ENCODE measurements at places on chromosomes 6 and 20.

DNA sequence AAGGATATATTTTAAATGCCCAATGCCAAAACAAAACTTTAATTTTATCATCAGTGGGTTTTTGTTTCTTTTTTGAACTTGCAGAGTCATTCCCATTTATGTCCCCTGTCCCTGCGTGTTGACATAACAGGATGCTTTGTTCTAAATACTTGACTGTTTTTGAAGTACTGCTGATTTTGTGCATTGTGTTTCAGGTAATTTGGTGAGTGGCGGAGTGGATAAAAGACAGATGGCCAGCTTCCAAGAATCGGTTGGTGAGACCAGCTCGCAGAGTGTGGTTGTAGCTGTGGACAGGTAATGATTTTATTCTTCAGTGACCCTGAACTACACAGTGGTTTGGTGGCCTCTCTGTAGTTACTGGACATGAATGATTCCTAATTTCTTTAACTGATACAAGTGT is 50.5 kb upstream of the CSE1L start:
- no peak for DNase-seq

- no peak for DNase-seq
These were observed 510 bp downstream of the NDRG3 start for GRCh38 chr20:36745234-36745926.

DNA sequence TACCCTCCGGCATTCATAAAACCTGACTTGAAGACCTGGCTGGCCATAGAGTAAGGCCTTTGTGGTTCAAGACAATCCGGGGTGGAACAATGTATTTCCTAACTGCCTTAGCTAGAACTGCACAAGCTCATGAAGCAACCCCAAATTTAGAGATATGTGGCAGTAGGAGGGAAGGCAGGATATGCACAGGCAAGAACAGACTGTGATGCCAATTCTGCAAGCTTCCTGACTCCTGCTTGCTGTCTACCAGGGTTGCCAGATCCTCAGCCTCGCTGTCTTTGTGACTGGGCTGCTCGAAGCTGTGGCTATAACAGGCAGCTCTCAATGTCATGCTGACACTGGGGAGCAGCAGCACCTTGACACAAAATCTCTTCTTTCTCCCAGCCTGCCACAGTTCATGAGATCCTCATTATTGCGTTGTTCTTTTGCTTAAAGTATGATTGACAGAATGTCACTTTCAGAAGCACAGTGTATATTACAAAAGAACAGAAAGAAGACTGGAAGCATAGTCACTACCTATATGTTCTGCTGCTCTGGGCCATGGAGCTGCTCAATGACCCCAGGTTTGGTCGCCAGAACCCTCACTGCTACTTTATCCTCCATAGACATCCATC is 18.3 kb upstream of the SHLD1 start:
- no peak for DNase-seq

- no peak for DNase-seq
These were observed 64.3 kb downstream of the FAM83B start for GRCh38 chr6:54910921-54911320.

GRCh38 chr20:42530855-42531448 is 658.8 kb downstream of the PTPRT start:
- no peak for DNase-seq

- no peak for DNase-seq
These were observed 1.6 kb downstream of the NDRG3 start for GRCh38 chr20:36744243-36744642.

DNA sequence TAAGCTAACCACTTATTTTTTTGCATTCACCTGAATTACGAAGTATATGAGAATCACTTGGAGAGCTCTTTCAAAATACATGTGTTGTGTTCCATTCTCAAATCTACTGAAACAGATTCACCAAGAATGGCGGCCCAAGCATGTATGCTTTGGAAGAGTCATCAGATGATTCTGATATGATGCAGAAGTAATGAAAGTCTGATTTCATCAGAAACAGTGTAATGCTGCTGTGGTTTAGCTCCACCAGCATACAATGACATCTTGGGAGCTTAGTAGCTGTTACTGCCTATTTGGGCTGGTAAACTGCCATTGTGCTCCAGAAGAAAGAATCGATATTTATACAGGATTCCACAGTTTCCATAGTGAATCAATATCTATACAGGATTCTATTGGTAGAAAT is 52.9 kb downstream of the UBR2 start:
- DNase-seq = no peak

GRCh38 chr6:95690328-95690727 is 113.0 kb downstream of the MANEA start:
- DNase-seq = no peak

- no peak for DNase-seq
These were observed 869.1 kb downstream of the QKI start for GRCh38 chr6:164283574-164283973.

GRCh38 chr6:11767978-11768756 is 10.4 kb downstream of the ADTRP start:
- no peak for DNase-seq

DNA sequence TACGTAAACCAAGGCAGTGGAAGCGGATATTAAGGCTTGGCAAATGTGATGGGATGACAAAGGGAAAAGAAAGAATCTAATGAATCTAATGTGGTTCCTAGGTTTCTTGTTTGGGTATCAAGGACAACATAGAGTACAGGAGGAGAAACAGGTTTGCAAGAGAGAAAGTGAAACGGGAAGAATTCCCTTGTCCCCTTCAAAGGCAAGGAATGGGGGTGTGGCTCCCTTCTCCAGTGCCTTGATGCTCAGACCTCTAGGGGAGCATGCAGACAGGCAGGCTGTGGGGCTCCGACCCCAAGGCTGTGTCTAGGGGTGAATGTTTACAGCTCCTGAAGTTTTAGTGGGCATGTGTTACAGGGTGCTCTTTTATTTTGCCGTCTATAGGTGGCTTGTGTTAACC is 317.5 kb upstream of the HSF2 start:
- no peak for DNase-seq

GRCh38 chr6:41371461-41371991 is 36.1 kb downstream of the NCR2 start:
- no peak for DNase-seq

GRCh38 chr20:3997446-3997845 is 17.9 kb downstream of the RNF24 start:
- DNase-seq = no peak

- DNase-seq = no peak
These were observed 21.1 kb downstream of the ENPP1 start for GRCh38 chr6:131828951-131829350.

DNA sequence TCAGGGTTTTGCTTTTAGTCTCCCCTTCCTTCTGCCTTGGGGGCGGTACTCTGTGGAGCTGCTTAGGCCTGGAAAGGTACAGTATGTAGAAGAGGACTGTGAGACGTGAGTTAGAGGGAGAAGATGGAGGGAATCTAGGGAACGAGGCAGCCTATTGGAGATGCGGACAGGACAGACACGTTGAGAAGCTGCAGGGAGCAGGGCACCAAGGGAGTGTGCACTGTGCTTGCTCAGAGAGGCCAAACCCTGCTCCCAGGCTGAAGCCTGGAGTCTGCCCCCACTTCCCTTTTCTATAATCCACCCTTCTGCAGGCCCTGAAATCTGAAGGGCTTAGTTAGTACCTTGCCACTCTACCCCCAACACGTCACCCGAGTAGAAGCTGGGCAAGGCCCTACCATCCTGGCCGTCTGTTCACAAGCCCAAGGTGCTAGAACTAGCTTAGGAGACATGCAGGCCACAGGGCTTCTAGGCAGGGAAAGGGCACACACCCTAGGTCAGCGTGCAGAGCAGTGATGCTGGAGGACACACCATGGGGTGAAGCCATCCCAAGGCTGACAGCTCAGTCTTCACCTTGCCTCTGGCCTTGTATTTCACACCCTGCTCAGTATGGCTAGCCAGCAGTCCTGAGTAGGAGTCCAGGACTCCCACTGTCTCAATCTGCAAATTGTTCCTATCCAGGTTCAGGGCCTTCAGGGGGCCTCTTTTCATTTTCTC is 6.9 kb downstream of the TP53INP2 start:
- DNase-seq = no peak

GRCh38 chr20:36384022-36384619 is 78.0 kb downstream of the DLGAP4 start:
- DNase-seq = no peak

DNA sequence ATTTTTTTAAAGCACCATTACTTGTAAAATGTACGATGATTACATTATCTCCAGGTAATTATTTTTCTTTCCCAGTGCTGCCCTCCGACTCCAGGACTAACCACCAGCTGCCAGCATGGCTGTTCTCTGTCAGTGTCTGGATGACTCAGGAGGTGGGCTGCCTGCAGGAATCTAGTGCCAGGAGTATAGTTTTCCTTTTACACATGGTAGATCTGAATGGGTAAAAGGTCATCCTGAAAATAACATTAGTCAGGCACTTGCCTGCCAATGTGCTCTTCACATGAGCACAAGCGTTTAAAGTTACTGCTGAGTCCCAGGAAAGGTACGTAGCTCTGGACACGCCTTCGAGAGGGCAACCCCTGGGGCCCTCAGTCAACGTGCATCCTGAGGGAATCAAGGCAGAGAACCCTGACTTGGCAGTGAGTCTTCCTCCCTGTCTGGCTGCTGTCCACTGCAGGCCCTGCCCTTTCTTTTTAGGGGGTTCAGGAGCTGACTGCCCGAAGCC is 2.4 kb downstream of the DYNLT1 start:
- DNase-seq = no peak

DNA sequence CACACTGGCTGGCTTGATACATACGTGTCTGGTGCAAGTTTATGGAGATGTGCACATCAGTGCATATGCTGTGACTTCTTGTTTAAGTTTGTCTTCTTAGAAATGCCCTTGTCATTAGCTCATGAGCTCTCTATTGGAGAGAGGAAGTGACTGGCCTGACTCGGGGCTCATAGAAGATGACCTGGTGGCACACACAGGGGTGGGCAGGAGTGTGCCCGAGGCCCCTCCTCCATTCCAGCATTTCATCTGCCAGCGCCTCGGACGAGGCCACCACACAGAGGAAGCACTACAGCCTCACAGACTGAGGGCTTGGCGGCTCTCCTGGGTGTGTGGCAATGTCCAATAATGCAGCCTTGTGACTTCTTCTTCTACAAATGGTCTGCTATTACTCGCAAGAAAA is 109.7 kb downstream of the FAM120B start:
- DNase-seq = no peak

GRCh38 chr6:106056060-106056745 is 29.9 kb upstream of the PRDM1 start:
- DNase-seq = no peak

DNA sequence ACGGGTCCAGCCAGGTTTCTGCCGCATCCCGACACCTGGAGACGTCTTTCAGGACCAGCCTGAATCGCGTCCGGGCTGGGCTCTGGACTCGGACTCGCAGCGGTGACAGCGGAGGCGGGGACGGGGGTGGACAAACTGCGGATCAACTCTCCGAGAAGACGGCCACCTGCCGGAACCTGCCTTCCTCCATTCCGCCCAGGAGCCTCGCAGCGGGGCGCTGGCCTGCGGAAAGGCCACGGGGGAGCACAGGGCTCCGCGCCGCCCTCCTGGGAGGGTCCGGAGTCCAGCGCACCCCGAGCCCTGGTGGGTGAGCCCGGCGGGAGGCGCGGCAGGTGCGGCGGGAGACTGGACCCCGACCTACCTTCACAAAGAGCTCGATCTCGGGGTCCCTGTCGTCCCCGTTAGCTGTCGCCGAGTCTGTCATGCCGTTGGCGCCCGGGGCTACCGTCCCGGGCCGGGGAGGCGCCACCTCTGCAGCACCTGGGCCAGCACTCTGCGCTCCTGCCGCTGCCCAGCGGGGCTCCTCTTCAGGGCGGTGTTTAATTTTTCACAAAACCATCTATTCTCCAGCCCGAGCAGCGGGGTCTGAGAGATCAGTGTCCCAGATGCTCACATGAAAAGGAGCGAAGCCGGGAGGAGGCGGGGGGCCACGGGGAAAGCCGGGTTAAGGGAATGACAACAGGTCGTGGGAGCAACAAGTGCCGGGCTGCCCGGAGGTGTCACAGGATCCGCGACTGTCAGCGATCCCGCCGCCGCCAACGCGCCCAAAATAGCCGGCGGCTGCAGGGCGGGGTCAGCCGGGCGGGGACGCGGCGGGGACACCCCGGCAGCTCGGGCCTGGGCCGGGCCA is at the start of gene CLIC5:
TSS of gene CLIC5 (minus strand) at position 742 of the 850 bp plus-strand sequence. CDS start at position 424, 318 bp downstream.
- DNase-seq = no peak

DNA sequence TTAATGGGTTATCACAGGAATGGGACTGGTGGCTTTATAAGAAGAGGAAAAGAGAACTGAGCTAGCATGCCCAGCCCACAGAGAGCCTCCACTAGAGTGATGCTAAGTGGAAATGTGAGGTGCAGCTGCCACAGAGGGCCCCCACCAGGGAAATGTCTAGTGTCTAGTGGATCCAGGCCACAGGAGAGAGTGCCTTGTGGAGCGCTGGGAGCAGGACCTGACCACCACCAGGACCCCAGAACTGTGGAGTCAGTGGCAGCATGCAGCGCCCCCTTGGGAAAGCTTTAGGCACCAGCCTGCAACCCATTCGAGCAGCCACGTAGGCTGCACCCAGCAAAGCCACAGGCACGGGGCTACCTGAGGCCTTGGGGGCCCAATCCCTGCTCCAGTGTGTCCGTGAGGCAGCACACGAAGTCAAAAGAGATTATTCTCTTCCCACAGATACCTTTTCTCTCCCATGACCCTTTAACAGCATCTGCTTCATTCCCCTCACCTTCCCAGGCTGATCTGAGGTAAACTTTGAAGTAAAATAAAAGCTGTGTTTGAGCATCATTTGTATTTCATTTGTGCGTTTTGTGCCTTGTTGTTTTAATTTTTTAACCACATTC is 4.4 kb downstream of the HLA-E start:
- DNase-seq = no peak

GRCh38 chr20:60060593-60060992 is 102.4 kb downstream of the CDH26 start:
- DNase-seq = no peak

DNA sequence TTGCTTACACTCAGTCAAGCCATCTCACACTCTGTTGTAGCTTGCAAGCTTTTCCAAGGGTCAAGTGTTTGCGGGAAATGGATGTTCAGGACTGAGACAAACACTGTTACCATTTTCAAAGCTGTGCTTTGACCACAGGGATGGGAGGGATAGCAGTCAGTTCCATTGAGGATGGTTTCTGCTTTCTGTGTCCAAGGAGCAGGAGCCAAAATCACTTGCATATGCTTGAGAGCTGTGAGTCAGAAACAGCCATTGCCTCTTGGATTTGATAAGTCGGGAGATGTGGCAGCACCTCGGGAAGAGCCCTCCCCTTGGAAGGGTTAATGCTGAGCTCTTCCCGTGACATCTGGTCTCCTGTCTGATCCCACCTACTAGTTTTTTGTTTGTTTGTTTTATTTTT is 85.2 kb downstream of the TCP11 start:
- no peak for DNase-seq

GRCh38 chr6:2378891-2379652 is 133.7 kb upstream of the GMDS start:
- DNase-seq = no peak

DNA sequence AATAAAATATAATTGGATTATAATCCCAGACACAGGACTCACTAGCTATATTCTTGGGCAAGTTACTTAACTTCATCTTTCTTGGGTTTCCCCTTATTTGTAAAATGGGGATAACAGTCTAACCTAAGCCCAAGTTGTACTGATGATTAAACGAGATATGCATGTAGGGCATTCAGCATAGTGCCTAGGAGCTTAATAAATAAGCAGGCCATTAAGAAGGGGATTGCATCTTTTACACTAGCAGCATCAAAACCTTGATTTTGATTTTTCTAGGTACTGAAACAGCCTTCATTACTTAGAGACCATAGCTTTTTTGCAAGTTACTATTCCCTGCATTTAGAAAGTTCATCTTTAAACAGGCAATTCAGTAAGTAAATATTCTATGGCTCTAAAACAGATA is 2.2 kb upstream of the QKI start:
- no peak for DNase-seq

GRCh38 chr6:129513471-129513870 is 196.5 kb downstream of the ARHGAP18 start:
- no peak for DNase-seq

All from stimulated activated CD8-positive, alpha-beta memory T cell treated with anti-CD3 and anti-CD28 coated beads, Interleukin-7, amount 100 ng/mL, for 1 hour (primary cell).